ENCODE measurements at places on chromosomes 6 and 20.

GRCh38 chr6:100343316-100344077, 121.2 kb downstream of the SIM1 start:
- DNase-seq: no peak

DNA sequence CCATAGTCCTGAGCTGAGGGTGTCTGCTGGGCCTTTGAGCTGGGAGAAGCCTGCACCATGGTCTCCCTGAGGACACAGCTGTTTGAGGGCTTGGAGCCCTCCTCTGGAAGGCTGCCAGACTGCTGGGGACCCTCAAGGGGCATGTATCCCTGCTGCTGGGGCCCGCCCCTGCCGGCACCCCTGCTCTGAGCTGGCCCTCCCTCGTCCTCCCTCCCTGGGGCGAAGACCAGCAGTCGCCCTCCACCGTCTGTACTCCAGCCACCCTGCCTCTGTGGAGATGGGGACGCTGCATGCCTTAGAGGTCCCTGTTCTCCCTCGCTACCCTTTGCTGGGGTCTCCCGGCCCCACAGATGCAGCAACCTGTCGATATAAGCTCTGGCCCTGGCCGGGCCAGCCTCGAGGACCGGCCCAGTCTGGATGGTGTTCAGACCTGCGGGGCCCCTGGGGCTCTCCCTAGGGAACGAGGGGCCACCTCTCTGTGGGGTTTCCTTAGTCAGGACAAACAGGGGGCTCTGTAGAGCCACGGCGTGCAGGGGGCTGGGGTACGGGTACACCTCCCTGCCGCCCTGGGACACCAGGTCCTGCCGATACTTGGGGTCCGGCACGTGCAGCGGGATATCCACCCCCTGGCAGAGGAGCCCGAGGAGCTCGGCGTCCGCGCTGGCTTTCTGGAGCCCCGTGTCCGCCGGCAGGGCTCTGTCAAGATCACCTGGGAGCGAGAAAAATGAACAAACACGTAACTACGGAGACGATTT, 11.0 kb downstream of the DACT2 start:
- DNase-seq: no peak

- no peak for DNase-seq
These were observed 178.3 kb downstream of the THBS2 start for GRCh38 chr6:169075211-169075914.

DNA sequence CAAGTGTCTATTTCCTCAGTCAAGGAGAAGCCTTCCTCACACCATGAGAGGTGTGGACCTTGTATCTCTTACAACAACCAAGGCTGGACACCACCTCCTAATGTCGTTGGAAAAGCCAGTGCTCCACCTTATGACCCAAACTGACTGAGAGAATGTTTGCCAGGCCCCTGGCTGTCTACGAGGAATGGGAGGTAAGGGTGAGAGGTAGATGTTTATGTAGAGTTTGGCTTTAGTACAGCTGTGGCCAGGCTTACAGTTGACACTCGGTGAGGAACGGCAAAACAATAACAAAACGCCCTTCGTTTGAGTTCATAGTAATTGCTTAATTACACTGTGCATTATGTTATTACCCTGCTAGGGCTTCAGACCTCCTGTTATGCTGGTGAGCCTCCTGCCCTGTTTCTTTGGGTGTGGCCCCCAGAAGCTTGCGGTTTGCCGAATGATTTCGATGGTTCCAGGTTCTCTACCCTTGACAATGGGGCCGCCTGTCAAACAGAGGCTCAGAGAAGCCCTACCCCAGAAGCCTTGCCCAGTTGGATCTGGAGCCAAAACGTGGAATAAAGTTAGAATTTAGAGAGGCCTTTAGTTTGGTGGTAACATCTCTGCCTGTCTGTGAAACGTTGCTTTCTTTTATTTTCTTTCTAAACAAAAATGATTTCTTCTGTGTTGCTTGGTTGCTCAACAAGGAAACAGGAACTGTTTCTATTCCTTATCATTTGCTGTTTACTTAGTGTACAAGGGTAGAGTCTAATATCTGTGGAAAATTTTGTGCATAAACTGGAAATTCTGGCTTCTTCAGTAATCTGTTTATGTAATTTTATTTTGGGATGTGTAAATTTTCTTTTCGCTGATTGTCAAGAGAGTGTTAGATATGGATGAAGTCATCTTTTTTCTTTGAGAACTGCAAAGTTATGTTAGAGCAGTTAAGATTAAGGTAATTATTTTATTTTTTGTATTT, 60.4 kb upstream of the FOXQ1 start:
- DNase-seq: no peak

DNA sequence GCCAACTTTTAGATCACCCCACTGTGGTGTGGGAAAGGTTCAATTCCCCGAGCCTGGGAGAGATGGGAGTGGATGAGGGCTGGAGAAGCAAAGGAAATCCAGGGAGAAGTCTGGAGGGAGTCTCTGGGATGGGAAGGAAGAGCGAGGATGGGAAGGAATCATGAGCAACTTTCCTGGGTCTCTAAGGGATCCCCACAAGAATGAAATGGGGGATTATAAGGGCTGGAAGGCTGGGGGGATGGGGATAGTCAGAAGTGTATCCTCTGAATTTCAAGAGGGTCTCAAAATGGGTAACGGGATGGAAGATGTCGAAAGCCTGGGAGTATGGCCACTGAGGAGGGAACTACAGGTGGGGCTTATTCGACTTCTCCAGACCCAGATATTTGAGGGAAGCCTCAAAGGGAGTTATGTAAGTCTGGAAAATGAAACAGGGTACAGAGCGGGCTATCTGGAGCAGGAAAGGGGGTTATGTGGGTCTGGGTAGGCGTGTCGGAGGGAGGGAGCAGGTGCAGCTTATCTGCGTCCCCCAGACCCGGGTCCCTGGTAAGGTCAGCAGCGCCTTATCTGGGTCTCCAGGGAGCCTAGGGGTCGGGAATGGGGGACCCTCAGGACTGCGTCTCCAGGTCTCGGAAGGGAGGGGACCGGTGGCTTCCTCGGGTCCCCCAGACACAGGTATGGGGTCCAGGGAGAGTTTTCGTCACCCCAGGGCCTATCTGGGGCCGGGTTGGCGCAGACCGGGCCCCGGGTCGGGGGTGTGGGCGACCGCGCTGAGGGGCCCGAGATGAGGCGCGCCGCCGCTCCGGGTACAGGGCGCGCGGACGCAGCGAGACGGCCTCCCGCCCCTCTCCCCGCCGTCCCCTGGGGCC, 550 bp downstream of the PLAGL2 start:
- no peak for DNase-seq

GRCh38 chr20:48193627-48194425, 408.5 kb upstream of the SULF2 start:
- no peak for DNase-seq

DNA sequence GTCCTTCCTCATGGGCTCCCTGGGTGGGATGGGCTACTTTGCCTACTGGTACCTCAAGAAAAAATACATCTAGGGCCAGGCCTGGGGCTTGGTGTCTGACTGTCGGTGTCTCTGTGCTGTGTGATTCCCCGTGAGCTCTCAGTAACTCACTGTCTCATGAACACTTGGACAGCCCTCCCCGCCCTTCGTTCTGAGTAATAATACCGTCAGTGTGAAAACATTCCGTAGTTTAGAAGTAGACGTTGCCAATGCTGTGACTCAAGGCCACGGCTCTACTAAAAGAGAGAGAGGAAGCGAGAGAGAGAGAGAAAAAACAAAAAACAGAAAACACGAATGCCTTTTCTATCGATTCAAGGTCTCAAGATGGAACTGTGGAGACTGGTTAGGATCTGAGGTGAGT, 31.8 kb downstream of the FITM2 start:
- DNase-seq: no peak

DNA sequence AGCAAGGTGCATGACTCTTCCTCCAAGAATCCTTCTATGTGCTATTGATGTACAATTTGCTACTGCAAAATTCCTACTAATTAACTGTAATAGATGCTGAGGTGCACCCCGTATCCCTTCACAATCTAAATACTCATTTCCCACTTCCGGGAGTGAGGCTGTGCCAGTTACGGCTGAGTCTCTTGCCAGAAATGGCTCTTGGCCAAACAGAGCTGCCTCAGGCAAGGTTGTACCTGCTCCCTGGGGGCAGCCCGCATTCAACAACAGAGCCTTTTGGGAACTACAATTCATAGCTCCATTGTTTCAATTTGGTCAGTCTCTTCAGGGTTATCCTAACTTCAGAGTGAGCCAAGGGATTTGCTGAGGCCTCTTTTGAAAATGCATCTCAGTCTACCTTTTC, 789.8 kb upstream of the MAP3K7 start:
- no peak for DNase-seq

- DNase-seq: peak; percentile 20
These were observed 63.7 kb downstream of the GPX5 start for GRCh38 chr6:28589234-28589956.

DNA sequence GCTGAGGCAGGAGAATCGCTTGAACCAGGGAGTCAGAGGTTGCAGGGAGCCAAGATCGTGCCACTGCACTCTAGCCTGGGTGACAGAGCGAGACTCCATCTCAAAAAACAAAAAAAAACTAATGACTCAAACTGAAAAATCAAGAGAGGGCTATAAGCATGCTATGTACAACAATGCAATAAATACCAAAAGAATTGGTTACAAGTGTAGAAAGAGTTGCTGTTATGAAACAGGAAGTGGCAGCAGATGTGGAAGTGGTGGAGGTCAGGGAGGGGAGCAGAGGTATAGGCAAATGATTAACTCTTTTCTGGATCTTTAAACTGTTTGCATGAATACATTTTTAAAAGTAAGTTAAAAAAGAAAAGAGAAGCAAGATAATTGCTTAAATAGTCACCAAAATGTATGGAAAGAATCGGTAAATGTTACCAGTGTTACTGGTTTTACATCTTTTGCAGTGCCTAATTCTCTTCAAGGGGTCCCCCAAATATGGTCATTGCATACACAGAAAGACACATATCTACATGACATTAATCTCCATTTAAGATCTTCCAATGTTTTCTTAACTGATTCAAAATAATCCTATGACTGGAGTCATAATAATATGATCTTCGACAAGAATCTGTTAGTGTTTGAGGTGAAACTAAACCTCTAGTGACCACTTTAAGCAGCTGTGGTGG, 15.0 kb downstream of the CALHM6 start:
- DNase-seq: no peak

- DNase-seq: no peak
These were observed 19.1 kb downstream of the ZMYND8 start for GRCh38 chr20:47337413-47337812.

GRCh38 chr6:84002226-84002625, 31.3 kb upstream of the MRAP2 start:
- DNase-seq: no peak

GRCh38 chr20:62835931-62836861, 19.3 kb downstream of the COL9A3 start:
- DNase-seq: no peak

- DNase-seq: no peak
These were observed 179.9 kb downstream of the ZDHHC14 start for GRCh38 chr6:157560691-157561413.

DNA sequence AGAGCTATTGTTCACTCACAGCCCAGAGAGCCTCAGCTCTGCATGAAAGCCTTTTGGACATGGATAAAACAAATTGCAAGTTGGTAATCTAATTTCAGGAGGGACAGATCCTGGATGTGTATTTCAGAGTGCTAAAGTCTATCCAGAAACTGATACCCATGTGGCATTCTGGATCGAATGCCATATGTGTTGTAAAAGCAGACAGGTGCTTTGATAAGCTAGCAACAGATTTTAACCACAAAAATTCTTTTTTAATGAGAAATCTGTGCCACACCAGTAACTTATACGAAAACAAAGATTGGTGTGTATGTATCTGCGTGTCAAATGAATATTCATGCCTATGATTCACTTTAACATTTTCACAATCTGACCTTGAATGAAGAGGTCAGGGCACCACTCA, 936.6 kb upstream of the MAP3K7 start:
- no peak for DNase-seq

GRCh38 chr6:145532361-145532760, 203.0 kb downstream of the EPM2A start:
- no peak for DNase-seq

GRCh38 chr6:22247916-22248482, 48.8 kb downstream of the PRL start:
- no peak for DNase-seq

- no peak for DNase-seq
These were observed 3.6 kb upstream of the PGBD1 start for GRCh38 chr6:28277746-28278145.

GRCh38 chr6:56730663-56731529, 88.2 kb upstream of the DST start:
- no peak for DNase-seq

DNA sequence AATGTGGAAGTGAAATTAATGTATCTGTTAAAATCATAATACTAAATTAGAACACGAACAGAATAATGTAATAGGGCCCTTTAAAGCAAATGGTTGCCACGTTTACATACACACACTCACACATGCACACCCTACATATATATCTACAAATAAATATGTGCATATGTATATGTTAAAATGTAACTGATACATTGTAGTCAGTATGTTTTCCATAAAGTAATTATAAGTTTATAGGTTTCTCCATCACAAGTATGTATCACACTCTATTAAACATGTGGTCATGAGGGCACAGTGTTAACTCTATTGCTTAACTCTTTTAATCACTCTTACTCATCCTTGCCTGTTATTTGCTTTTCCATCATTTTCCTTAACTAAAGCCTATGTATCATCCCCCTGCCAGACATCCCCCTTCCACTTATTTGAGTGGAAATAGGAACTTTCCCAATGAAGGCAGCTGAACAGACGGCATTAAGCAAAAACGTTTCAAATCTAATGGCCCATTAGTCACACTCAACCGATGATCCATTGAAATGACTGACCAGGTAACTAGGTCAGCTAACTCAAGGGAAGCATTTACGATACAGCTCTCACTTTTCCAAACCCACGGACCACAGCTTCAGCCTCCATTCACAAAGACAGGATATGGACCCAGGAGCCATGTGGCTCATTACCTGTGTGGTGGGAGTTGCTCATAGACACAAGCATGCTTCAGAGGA, 89.3 kb downstream of the HAO1 start:
- DNase-seq: no peak

- DNase-seq: no peak
These were observed 28.1 kb downstream of the TOX2 start for GRCh38 chr20:43942667-43943285.

DNA sequence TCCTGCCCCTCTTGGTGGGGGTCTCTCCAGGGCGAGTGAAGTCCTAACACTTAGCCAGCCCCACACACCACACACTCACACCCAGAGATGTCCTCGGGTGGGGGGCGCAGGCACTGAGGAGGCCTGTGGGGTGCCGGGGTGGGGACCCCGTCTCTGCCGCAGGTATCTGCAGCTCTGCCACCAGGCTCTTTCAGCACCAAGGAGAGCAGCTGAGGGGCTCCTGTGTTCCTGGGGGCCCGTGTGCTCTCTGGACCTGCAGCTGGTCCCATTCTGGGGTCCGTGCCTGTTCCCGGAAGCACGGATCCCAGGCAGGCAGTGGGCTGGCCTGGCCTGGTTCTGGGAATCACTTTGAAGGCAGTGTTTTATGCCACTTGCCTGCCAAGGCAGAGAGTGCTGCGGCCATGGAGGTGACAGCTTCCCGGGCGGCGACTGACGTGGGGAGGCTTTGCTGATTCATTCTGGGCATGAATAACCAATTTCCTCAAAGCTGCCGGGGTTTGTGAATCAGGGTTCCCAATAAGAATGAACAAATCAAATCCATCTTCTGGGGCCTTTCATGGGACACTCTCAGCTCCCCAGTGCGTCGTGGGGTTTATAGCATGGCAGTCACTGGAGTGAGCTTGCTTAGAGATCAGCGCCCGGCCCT, 54.4 kb upstream of the SLCO4A1 start:
- DNase-seq: no peak

GRCh38 chr6:11221623-11222384, 10.7 kb downstream of the NEDD9 start:
- no peak for DNase-seq

- no peak for DNase-seq
These were observed 2.7 kb downstream of the WRNIP1 start for GRCh38 chr6:2767657-2768524.

GRCh38 chr6:77466451-77467437, 3.5 kb upstream of the HTR1B start:
- DNase-seq: no peak

Measured in stimulated activated CD8-positive, alpha-beta memory T cell treated with anti-CD3 and anti-CD28 coated beads, Interleukin-7, amount 100 ng/mL, for 24 hours (primary cell).